DMS153 (cell line): ENCODE measurements at places on chromosomes 5 and 9.

GRCh38 chr5:91033370-91033769 is 349.7 kb downstream of the ARRDC3 start:
- no peak for DNase-seq

- no peak for DNase-seq
These were observed 313.5 kb upstream of the MSX2 start for GRCh38 chr5:174410716-174411478.

GRCh38 chr5:172579403-172579990 is 61.6 kb upstream of the NEURL1B start:
- no peak for DNase-seq

- DNase-seq, result no peak
These were observed 12.6 kb downstream of the RAPGEF1 start for GRCh38 chr9:131727184-131727759.

GRCh38 chr5:36801523-36801922 is 75.0 kb upstream of the NIPBL start:
- DNase-seq, result no peak

DNA sequence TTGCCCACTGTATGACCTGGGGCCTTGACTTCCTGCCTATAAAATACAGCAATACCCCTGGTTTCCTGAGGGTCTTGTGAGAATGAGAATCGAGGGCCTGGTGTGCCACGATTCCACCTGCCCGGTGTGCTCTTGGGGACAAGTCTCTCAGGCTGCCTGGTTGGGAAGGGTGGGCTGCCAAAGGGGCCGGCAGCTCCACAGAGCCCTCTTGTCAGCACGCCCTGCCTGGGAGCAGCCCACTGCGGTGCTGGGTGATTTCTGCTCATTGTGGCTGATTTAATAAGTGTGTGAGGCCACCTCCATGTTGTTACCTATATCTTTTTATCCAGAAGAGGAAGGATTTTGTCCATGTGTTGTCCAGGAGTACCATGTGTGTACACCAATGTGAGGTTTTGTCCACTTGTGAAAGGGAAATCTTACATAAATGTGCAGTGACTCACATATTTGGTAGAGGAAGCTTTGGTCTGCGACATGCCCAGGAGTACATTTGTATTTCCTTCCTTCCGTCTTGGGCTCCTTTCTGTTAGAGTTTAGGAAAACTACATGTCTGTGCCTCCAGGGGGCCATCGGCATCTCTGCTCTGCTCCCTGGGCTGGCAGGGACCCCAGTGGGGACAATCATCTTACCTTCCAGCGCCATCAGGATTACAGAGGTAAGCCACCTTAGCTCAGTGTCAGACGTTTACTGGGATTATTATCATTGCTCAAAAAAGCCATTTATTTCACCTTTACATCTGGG is 108.6 kb downstream of the PHF2 start:
- DNase-seq, result no peak

DNA sequence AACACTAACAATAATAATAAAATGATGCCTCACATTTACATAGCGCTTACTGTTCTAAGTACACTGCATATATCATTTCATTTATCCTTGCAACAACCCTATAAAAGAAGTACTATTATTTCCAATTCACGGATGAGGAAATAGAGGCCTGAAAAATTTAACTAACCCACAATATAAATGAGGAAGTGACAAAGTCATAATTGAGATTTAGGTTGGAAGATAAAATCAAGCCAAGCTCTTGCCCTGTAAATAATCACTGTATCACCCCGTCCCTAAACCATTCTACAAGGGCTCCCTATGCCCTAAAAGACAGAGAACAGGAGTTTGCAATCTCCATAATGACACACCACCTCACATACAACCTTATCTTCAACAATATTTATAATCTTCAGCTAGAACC is 49.6 kb downstream of the STRBP start:
- DNase-seq, result no peak

DNA sequence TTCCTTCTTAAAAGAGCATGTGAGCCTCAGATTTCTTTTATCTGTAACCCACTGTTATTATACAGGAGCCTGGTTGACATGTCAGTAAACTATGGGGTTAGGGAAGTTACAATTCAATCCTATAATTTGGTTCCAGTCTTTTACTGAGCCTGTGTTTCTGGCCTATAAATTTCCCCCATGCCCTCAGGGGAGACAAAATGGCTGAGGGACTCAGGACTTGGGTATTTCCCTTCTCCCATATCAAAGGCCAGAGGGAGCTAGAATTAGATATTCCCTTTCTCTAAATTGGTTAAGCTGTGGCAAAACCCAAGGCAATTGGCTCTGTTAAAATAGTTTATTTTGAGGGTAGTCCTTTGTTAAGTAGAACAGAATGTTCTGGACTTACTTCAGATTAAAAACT is 823.2 kb downstream of the TLE1 start:
- DNase-seq, result no peak

- no peak for DNase-seq
These were observed 45.6 kb upstream of the SLC30A5 start for GRCh38 chr5:69048230-69048629.

DNA sequence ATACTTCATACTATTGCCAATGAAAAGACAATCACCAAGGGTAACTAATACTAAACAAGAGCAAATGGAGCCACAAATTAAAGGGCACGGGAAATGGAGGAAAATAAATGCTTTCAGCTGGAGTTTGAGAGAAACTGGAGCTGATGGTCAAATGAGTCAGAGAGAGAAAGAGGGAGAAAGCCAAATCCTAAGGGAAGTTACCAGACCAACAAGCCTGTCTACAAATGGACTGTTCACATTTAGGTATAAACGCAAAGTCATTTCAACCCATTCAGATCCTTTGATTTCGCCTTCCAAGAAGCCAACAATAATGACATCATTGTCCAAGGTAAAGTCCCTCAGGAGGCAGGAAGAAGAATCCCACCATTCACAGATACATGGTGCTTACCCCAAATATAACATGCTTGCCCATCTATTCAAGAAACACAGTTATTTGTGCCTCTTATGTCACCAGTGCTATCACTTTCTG is 351.8 kb downstream of the RAB3C start:
- no peak for DNase-seq

- no peak for DNase-seq
These were observed at the start of gene COL23A1 for GRCh38 chr5:178590141-178590923. TSS of gene COL23A1 (minus strand) at chr5:178590393.

DNA sequence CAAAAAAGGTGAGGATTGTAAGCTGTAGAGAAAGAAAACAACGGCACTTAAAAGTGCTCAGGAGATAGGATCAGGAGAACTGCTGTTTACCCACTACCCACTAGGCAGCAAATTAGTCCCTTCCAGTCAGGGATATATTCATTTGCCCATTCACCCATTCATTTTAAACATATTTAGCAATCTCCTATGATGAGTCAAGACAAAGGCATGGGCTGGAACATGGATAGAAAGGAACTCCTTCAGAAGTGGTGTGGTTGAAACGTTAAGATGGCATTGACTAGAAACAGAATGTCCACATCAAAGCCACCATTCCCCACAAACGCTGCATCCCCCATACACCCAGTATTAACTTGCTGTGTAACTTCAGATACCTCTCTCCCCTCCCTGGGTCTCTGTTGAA is 225.7 kb downstream of the ASTN2 start:
- DNase-seq, result no peak

GRCh38 chr5:92749943-92750342 is 831.1 kb downstream of the NR2F1-AS1 start:
- no peak for DNase-seq

- DNase-seq, result no peak
These were observed 978 bp downstream of the CFAP157 start for GRCh38 chr9:127707766-127708165.

DNA sequence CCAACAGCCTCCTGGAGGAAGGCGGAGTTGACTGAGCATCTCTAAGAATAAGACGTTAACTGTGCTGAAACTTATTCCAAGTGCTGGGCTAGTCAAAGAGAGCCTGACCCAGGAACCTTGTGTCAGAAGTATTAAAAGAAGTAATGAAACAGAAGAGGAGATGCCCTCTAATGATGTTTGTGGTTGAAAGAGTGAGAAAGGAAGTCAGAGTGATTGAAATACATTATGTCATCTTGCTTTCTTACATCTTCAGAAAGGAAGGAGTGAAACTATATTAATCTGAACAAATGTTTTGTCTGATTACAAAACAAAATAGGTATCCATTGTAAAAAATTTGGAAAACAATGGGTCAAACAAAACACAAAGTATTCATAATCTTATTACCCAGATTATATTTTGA is 460.7 kb downstream of the NTRK2 start:
- DNase-seq, result no peak

DNA sequence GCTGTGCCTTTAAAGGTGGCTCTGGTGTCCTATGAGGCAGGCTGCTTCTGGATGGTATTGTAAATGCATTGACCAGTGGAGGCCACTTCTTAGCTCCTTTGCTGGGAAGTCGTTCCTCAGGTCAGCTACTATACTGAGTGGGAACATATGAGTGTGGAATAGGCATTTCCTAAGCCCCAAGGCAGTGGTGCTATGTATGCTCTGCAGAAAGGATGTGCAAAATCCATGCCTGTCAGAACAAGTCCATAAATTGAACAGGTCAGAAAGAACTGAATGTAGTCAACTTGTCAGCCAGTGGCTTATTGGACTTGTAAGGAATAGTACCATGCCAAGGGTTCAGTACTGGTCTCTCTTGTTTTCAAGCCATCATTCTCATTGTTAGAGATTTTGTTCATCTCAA is 216.4 kb downstream of the CDH10 start:
- no peak for DNase-seq

- no peak for DNase-seq
These were observed 148.6 kb downstream of the ELAVL2 start for GRCh38 chr9:23677446-23677845.

- no peak for DNase-seq
These were observed 35.4 kb upstream of the RNF130 start for GRCh38 chr5:180107005-180107404.

DNA sequence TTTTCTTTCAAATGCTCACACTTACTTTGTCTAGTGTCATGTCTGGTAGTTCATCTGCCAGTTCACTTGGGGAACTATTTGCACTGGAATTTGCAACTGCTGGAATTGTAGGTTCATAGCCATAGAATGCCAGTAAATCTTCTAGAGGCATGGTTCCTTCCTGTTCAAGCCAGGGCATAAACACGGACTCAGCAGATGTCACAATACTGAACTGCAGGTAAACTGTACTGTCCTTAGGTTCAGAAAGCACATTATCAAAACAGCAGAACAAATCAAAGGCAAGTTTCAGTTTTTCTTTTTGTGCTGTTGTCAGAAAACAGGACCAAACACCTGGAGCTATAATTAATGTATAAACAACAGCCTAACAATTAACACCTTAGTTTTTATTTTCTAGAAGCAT is 13.1 kb downstream of the MIER3 start:
- no peak for DNase-seq

DNA sequence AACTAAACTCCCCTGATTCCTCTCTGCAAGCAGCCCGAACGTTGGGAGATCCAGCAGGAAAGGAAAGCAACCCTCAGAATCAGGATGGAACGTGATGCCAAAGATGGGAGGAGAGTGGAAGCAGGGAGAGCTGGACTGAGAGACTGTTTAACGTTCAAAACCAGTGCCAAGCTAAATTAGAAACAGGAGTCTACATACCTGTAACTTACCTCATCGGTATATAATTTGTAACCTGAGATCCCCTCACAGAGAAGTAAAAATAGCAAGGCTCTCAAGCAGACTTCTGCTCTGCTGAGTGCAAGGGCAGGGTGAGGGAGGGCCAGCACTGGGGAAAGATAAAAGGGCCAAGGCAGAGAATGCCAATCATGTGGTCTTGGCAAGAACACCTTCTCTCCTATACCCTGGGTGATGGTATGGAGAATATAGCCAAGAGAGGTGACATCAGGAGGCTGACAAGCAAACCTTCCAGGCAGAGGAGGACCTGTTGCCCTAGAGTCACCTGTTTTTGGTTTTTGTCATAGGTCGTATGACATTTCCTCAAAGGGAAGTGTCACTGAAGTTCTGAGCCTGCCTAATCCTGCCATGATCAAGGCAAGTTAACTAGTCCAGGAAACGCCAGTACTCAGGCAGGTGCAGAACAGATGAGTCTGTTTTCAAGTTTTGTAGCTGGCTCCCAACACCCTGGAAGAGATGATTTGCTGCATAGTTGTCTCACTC is 472.0 kb downstream of the NFIB start:
- peak; percentile 75 for DNase-seq

DNA sequence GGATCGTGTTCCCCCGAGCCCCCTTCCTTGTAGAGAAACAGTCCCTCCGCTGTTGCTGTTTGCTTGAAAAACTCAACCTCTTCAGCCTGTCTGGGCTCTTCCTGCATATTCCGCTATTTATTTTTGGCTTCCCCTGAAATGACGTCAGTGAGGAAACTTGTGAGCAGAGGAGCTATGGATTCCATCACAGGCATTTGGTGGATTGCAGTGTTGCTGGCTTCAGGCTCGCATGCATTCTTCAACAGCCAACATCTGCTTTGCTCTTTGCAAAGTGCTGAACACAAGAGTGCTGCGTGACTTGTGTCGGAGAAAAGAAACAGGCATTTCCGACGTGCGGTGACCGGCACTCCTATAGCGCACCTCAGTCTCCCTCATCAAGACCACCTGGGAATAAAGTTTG is 232.7 kb downstream of the RFK start:
- no peak for DNase-seq

- no peak for DNase-seq
These were observed 462.0 kb downstream of the HTR1A start for GRCh38 chr5:63500242-63500641.

- DNase-seq, result no peak
These were observed 16.4 kb upstream of the RPS14 start for GRCh38 chr5:150465927-150466326.

- DNase-seq, result peak; percentile 67
These were observed at the start of gene ZNF454 for GRCh38 chr5:178940569-178941360. TSS of gene ZNF454 (plus strand) at chr5:178941198. CDS start at chr5:178942792, 1,594 bp downstream.

GRCh38 chr5:172820046-172820767 is 13.8 kb upstream of the ERGIC1 start:
- no peak for DNase-seq

DNA sequence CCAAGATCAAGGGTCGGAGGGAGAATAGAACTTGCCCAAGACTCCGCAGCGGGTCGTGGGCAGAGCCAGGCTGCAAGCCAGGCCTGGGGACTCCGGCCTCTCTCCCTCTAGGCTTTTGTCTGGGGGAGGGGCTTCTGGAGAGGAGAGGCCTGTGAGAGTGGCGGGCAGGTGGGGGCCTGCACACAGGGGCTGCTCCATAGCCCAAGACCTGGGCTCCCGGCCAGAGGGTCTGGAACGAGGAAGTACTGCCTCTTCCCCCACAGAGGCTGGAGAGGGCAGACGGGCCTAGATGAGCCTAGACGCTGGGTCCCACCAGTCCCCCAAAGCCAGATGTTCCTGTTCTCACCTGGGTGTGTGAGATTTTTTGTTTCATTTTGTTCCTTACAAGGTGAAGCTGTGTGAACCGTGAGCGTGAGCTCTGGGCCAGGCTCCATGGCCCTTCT is 5.2 kb upstream of the ST6GALNAC6 start:
- no peak for DNase-seq
